Pancreas (tissue), 10 donors: ENCODE measurements at places on chromosomes 6 and 20. TPM values are rescaled to one million over a fixed set of nuclear protein-coding genes. Genes with fewer than 3 reads are reported as not detected.

DNA sequence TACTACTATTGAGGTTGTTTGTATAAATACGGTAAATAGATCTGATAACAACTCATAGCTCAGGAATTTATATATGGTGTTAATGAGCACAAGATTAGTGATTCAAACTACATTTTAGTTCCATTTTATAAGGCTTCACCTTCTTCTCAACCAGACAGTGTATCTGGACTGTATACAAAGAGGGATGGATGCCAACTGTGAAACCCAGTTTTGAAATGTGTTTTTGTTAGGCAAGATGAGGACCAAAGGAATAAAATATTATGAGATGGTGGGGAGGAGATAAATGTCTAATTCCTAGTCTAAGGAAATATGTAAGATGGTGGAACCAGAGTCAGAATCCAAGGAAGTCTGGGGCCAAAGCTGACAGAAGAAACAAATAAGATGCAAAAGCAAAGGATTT lies 329.0 kb downstream of the GRIK2 start:
- no peak for DNase-seq

DNA sequence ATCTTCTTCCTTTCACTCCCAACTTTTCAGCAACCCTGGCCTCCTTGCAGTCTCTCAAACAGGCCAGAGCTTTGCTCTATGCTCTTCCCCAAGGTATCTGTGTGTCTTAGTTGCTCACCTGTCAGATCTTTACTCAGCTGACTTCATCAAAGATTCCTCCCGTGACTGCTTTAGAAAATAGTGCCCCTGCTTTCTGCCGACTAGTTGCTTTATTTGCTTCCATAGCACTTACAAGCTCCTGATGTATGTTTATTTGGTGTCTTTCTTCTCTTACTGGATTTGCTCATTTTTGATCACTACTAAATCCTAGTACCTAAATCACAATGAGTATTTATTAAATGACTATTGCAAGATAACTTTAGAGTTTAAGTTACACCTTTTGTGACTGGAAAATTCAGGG lies 5.9 kb downstream of the NDUFAF5 start:
- DNase-seq, result no peak

DNA sequence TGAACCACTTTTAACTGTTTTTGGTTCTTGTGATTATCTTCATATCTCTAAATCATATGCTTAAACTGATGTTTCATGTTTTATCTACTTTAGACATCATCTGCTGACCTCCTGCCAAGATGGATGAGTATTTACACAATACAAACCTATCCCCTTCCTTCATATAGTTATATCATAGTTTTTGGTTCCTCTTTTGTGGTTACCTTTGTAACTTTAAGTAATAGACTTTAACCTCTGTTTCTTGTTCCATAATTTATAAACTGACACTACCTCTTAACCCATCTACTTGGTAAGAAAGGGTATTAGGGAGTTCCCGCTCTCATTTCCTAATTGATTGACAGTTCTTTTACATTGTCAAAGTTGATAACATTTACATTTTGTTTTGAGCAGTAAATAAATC lies 11.9 kb downstream of the PCMT1 start:
- no peak for DNase-seq

The ZNF334 gene
- 7.0 TPM for polyA plus RNA-seq

The CRISP2 gene
- polyA plus RNA-seq, result 0.65 TPM
